Activated T-cell treated with anti-CD3 and anti-CD28 coated beads for 4 hours (primary cell): ENCODE measurements at places on chromosomes 16 and 17.

- DNase-seq, result peak; percentile 81
Measured at GRCh38 chr17:80263253-80264204, 2.9 kb downstream of the RNF213 start.

- no peak for DNase-seq
Measured at GRCh38 chr17:80964544-80964856, 27.1 kb upstream of the CHMP6 start.

DNA sequence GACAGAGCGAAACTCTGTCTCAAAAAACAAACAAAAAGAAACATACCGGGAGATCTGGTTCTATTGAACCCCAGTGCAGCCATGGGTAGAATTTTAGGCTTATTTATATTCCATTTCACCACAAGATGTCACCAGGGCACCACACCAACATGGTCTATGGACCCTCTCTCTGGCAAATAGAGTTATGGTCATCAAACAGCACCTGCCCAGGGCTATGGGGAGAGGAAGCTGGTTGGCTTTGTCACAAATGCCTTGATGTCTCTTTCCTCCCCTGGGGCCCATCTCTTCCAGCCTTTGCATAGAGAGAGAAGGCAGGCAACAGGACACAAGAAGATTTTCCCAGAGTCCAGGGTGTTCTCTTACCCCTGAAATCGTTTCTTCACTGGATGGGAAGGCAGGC lies 128.4 kb downstream of the WWOX start:
- DNase-seq, result no peak

GRCh38 chr17:17062866-17063265 lies 20.6 kb downstream of the MPRIP start:
- DNase-seq, result no peak

DNA sequence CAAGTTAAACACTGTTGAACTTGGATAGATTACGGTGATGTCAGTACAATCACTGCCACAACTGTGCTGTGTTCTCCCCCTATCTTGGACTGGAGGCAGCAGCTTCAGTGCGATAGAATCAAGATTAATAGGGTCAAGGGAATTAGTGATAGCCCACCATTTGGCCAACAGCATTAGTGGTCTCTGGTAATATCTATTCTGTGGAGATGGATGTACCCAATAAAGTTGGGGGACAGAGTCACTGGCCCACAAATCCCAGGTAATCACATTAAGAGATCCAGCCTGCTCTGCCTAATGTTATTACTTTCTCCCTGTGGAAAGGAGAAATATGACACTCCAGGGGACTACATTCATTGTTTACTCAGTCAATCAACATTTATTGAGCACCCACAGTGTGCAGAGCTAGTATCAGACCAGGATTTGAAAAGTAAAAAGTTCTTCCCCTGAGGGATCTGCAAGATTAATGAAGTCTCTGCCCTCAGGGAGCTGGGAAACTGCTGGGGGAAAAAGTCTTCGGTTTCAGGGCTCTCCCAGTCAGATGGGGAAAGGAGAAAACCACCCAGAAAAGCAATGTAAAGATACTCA lies 23.6 kb upstream of the ATP5MC1 start:
- no peak for DNase-seq

- no peak for DNase-seq
Measured at GRCh38 chr17:28940675-28941074, 10.6 kb downstream of the PHF12 start.

DNA sequence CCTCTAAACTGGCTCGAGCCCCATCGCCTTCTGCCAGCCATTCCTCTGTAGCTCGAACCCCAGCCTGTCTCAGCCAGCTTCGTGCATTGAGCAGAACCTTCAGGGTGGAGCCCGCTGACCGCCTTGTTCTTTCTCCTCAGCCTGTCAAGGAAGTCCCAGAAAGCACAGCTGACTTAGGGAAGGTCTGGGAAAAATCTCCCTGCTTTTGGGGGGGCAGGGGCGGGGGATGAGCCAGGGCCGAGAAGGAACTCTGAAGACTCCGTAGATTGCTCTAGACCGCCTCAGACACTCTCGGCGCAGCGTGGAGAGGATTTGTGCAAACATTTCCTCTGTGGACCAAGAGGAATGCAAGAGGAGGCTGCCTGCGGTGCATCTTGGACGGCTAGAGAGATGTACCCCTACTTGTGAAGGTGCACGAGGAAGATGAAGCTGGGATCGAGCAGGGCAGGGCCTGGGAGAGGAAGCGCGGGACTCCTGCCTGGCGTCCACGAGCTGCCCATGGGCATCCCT lies at the start of gene GLP2R:
Gene GLP2R, plus strand, starts transcription at position 284 of the 510 bp plus-strand sequence. Its CDS starts 140 bp downstream, at position 424.
- no peak for DNase-seq

- DNase-seq, result no peak
Measured at GRCh38 chr16:1538804-1539520, 5.5 kb downstream of the TMEM204 start.

DNA sequence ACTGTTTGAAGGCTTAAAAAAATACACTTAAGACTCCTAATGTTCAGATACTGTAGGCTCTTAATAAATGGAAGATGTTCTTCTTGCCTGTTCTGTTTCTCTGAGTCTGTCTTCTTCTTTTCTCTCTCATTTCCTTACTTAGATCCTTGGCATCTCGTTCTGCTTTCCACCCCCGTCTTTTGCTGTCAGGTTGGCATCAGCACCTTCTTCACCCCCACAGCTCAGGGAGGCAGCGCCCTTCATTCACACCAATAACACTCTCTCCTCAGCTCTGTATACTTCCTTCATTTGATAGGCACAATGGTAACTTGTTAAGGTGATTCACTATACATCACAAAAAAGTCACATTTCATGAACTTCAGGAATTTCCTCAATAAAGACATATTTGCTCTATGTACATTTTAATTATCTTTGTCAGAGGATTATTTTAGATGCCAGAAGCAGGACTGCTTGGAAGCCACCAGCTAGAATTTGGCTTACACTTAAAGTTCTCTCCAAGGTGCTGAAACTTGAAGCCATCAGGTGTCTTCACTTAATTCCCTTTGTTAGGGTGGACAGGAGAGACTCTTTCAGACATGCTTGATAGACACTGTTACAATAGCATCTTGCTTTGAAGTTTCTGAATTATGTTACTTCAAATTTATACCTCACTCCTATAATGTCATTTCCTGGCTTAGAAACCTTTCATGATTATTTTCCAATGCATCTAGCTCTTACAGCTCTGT lies 670.1 kb upstream of the C16orf82 start:
- DNase-seq, result no peak

DNA sequence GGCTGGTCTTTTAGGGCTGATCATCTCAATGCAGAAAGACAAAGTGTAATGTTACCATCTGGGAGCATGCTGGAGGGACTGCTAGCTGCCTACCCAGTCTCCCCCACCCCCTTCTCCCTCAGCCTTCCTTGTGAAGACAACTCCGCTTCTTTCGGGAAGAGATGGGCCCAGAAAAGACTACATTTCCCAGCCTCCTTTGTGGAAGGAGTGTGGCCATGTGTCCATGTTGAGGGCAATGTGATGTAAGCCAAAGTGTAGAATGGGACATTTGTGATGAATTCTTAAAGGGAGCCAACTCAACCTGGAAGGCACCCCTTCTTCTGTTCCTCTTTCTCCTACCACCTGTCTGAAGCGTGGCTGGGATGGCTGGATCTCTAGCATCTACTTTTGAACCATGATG lies 16.3 kb downstream of the ABCC12 start:
- DNase-seq, result no peak

- DNase-seq, result no peak
Measured at GRCh38 chr17:73101031-73101430, 8.5 kb upstream of the SLC39A11 start.

- no peak for DNase-seq
Measured at GRCh38 chr17:82011617-82012187, 11.0 kb downstream of the CENPX start.

- no peak for DNase-seq
Measured at GRCh38 chr17:78679495-78680395, 102.3 kb downstream of the CYTH1 start.

- DNase-seq, result no peak
Measured at GRCh38 chr17:6098050-6098822, 28.1 kb downstream of the WSCD1 start.

GRCh38 chr16:73058221-73058615 lies 10.3 kb upstream of the ZFHX3 start:
- no peak for DNase-seq

DNA sequence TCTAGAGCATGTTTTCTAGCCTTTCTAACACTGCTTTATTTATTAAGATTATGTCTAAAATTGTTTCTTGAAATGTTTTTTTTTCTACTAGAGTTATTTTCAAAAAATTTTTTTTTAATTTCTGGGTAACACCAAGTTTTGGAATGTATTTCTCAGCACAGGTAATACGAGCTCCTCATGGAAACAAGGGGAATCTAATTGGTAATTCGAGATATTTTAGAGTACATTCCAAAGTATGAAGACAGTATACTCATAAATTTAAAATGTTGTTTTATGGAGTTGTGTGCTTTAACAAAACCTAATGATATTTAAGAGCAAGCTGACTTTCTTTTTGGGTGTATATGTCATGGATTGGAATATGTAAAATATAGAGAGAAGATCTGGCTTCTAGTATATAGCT lies 42.4 kb downstream of the OMG start:
- DNase-seq, result no peak

DNA sequence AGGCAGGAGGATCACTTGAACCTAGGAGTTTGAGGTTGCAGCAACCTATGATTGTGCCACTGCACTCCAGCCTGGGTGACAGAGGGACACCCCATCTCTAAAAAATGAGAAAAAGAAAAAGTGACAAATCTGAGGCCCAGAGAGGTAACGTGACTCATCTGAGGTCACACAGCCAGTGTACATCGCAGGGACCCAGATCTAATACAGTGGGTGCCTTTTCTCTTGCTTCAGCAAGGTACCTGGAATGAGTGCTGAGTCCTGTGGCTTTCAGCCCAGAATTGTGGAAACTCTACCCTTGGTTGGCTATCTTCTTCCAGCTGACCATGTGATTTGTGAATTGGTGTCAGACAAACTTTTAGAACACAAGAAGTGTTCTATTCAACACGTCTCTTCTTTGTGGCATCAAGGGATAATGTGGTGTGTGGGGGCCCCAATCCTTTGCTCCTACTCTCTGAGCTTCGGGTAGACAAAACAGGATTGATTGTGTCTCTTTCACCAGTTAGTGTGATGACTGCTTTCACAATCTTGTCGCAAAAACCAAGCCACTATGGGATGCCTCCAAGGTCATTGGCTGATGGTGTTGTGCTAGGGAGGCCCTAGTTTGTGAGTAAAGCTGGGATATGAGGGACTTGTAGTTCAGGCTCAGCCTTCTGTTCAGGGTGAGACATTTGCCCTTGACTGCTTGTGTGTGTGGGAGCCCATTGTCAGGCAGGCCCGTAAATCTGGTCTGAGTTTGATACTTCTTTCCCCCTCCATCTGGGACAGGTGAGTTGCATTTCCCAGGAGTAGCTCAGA lies 71.0 kb downstream of the MSI2 start:
- no peak for DNase-seq

GRCh38 chr17:54007855-54008254 lies 185.1 kb downstream of the KIF2B start:
- DNase-seq, result no peak

GRCh38 chr17:40612599-40613244 lies 34.9 kb downstream of the SMARCE1 start:
- no peak for DNase-seq

DNA sequence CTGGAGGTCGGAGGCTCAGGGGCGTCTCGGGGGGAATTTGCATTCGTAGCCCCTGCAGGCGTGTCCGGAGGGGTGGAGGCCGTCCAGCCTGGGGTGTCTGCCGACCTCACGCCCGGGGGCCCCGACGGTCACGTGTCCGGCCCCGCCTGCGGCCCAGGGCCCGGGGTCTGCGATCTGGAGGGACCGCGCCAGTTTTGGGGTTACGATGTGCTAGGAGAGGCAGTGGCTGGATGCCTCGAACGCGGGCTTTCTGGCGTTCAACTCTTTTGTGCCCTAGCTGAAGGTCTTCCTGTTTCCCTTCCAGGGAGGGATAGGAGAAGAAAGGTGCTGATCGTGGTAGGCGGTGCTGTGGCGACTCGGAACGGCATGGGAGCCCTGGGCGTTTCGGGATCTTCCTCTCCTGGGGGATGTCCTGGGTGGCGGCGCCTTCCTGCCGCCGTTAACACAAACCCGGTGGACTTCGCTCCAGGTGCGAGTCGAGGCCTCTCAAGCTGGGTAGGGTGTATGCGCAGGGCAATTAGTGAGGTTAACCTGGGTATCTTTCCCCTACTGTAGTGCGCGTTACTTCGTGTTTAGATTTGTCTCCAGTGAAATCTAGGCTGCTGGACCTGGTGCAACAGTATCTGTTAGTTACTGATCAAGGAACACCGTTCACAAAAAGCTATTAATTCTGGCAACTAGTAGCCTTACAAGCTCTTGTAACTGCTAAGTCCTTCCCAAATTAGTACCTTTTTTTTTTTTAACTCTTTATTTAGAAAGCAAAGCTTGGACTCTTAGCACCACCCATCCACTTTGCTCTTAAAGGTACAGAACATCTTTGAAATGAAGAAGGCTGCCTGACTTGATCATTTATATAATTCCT lies 1.3 kb downstream of the AKAP1 start:
- no peak for DNase-seq

GRCh38 chr16:72963533-72964315 lies 84.2 kb downstream of the ZFHX3 start:
- no peak for DNase-seq

GRCh38 chr16:24070851-24071250 lies 185.3 kb upstream of the CACNG3 start:
- DNase-seq, result no peak

DNA sequence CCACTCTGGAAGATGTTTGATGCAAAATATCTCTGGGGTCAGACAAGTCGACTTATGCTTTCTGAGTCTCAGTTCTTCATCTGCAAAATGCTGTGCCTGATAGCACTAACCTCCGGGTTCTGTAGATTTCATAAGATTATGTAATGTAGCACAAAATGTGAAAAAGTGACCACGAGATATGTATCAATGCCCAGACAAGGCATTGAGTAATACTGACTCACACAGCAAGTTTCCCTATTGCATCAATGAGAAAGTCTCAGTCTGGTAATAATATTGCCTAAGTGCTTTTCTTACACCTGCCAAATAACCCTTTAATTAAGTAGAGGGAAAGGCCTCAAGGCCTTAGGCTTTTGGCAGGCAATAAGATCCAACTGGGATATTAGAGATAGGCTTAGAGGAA lies 41.4 kb upstream of the MMP2 start:
- no peak for DNase-seq

GRCh38 chr16:28038409-28038808 lies 25.1 kb downstream of the GSG1L start:
- DNase-seq, result no peak

GRCh38 chr17:5553479-5553878 lies 30.8 kb downstream of the NLRP1 start:
- DNase-seq, result no peak
